ENCODE measurements at places on chromosomes 12 and 14.
A peak's percentile ranks its signal among the peaks of the same experiment; 100 is the strongest.

GRCh38 chr12:53063708-53064612 is 14.1 kb downstream of the TNS2 start:
- DNase-seq = no peak

GRCh38 chr12:43107026-43107775 is 444.8 kb downstream of the ADAMTS20 start:
- no peak for DNase-seq

DNA sequence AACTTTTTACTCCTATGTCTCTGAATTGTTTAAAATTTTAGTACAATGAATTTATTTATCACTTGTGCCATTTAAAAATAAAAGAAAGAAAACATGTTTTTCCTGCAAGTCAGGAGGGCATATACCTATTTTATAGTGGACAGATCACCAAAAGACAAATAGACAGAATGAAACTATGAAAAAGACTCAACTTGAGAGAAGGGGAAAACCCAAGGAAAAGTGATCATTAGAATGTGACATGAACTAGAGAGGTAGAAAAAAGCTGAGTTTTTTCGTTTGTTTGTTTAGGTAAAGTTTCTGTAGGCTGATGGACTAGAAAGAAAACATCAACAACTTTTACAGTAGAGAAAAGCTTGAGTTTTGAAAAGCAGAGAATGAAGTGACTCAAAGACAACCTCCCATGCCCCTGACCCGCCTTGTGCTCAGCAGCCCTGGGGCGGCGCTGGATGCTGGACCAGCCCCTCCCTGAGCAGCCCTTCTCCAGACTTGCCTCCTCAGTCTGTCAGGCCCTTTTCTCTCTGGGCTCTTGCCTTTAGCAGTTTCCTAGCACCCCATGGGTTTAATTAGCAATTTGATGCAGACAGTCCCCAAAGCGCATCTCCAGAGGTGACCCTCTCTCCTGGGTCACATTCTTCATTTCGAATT is 95.1 kb upstream of the ARID2 start:
- no peak for DNase-seq

DNA sequence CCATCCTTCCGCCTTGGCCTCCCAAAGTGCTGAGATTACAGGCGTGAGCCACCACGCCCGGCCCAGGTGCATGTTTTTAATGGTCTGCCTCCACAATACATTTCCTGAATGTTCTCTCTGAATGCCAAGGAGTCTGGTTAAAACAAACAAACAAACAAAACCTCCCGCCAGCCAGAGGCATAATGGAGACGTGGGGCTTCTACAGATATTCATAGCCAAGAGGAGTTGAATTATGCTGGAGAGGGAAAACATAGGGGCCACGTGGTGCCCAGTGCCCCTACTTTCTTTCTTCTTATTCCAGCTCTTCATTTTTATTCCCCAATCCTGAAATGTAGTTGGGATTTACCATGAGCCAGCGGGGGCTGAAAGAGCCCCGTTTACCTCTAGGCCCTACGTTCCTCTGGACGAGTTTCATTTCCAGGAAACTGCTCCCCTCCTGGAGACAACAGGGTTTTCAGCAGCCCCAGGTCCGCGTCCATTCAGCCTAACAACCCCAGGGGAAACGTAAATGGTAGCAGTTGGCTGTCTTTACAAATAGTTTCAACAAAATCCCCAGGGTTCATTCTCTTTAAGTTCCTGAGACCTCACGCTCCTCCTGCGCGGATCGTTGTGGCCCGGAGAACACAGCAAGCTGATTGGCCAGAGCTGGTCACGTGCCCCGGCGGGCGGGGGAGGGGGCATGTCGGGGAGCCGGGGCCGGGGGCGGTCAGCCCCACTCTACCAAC is 108.5 kb upstream of the ESRRB start:
- DNase-seq = no peak

DNA sequence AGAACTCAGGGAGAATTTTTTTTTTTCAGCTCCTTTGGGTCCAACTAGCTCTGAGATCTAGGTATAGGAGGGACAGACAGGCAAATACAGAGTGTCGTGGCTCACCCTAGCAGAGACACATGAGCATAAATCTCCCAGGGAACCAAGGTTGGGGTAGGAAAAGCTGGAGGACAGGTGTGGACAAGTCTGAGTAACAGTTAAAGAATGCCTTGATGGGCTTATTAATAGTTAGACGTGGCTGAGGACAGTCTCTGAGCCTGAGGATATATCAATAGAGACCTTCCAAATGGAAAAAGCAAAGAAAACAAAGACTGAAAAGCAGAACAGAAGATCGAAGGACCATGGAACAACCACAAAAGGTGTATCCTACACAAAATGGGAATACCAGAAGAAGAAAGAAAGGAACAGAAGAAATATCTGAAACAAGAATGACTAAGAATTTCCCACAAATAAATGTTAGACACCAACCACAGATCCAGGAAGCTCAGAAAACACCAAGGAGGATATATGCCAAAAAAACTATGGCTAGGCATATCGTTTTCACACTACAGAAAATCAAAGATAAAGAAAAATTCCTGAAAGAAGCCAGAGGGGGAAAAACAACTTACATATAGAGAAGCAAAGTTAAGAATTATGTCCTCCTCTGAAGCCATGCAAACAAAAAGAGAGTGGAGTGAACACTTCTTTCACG is 80.9 kb downstream of the PTPRB start:
- DNase-seq = no peak

- DNase-seq = no peak
Observed at GRCh38 chr12:94753036-94753679, 102.8 kb upstream of the TMCC3 start.

DNA sequence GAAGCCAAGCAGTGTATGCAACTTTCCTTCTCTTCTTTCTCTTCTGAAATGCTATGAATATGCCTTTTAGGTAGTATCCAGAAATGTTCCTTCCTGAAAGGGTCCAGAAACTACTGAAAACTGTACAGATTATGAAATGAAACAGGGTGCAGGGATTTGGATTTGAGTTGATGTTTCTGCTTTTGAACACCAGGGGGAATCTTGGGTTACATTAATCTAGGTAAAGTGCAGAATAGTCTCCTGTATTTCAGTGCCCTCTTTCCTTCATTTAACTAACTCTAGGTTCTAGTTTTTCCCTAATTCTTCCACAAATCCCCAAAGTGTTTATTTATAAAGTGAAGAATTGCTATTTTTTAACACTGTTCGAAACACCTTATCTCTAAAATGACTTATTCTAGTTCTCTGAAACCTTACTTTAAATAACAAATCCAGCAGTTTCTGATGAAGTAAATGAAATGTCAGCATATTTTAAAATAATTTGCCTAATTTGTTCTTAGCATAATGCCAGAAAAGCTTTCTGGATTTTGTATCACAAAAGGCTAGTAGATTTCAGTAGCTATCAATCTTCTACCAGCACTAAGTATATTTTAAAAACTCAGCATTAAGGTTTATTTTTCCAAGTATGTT is 111.9 kb downstream of the LRRK2 start:
- no peak for DNase-seq

- no peak for DNase-seq
Observed at GRCh38 chr12:124098101-124098757, 125.2 kb downstream of the ZNF664 start.

DNA sequence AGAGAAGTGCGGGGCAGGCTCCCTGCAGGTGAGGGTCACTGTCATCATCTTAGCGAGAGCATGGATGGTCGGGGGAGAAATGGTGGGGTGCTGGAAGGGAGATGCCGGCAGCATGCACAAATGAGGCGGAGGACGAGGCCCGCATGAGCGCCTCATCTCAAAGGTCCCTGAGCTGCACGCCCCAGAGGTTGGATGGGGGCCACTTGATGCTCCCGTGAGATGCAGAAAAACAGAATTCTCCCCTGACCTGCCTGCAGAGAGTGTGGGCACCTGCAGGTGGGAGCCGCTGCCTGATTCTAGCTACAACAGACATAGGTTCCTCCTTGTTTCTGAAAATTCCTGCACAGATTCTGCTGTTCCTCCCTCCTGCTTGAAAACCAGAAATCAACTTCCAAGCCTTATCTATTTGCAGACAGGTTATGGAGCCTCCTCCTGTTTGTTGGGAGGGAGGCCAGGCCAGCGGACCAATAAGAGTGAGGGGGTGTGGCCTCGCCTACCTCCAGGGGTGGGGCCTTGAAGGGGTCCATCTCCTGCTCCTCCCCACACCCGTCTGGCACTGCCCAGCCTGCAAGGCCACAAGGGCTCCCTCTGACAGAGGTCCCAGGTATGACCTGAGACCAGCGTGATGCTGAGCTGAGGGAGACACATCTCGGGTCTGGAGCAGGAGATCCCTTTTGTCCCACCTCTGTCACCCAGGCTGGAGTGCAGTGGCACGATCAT is 67.2 kb downstream of the KDM2B start:
- no peak for DNase-seq

DNA sequence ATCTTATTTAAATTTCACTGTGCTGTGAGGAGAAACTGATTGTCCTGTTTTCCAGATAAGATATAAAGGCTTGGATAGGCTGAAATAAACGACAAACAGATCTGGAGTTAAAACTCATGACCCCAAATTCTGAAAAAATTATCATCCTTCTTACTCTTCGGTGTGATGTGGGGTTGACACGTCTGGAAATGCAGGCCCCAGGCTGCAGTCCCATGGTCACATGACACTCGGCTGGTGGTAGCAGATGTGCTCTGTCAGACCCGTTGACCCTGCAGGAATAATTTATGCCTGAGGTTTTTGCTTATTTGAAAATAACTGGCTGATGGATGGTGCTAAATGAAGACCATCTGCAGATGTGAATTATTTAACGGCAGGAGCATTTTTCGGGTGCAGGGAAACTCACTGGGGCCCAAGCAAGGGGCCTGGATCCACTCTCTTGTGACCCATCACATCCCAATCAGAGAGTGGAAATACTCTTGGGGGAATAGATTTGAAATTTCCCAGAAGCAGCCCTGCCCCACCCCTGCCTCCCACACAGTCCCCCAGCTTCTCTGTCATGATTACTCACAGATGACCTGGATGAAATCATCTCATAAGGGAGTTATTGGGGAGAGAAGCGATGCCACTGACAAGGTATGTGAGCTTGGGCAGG is 47.7 kb upstream of the CMKLR1 start:
- DNase-seq = no peak

DNA sequence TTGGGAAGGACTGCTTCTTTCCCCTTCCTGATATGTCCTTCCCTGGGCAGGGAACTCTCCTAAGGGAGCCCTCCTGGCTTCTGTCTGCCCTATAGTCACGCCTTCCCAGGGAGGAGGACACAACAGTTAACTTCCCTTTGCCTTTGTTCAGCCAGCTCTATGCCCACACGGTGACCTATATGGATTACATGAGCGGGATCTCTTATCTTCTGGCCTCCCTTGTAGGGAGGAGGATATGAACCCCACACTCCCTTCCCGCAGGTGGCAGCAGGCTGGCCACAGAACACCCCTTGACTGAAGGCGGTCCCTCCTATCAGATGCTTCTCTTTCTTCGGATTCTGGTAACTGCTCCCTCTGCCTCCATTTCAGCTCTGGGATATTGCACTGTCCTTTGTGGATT is 135.6 kb upstream of the MAX start:
- no peak for DNase-seq

DNA sequence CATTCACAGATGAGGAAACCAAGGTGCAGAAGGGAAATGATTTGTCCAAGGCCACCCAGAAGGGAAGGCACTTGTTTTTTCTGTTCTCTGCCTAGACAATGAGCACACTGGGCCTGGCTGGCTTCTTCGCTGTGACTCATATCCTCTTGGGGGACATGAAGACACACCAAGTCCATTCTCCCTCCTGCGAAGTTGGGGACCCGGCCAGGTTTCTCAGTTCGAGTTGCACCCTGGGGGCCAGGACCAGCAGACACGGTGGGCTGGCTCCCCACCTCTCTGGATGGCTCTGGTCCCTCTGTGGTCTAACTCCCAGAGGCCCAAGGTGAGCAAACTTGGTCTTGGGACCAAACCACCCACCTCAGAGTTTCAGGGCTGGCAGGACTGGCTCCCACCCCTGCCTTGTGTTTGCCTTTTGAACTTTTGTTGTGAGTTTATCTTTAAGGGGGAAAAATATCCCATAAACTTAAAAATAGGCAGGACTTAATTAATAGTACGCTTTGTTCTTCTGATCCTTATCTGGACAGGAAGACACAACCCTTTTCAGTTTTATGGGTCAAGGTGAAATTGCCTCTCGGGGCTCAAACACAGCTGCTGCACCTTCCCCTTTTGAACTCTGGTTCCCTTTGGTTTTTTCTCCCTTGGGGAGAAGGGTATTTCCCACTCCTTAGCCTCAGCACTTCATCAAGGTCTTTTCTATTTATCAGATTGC is 9.0 kb upstream of the MLEC start:
- DNase-seq = no peak

- no peak for DNase-seq
Observed at GRCh38 chr12:89353188-89353822, 1.0 kb upstream of the DUSP6 start.

DNA sequence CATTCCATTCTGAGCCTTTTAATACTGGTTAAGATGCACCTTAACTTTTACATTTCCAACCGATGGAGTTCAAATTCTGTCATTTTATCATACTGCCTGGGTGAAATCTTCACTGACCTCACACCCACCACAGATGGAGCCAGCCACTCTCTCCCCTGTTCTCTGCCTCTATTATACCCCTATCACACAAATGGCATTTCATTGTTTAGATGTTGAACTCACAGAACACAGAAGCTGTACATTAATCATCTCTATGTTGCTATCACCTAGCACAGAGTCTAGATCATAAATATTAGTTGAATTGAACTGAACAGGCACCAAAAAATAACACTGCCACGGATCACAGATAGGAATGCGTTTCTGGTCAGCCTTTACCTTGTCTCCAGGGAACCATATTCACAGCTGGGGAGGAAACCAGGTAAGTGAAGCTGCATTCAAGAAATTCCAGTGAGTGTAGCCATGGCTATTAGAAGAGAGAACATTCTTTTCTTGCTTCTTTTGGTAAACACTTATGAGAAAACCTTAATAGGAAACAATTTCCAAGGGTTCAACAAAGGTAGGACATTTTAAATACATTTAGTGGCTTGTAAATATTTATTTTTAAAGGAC is 194.9 kb upstream of the RMST start:
- DNase-seq = no peak

DNA sequence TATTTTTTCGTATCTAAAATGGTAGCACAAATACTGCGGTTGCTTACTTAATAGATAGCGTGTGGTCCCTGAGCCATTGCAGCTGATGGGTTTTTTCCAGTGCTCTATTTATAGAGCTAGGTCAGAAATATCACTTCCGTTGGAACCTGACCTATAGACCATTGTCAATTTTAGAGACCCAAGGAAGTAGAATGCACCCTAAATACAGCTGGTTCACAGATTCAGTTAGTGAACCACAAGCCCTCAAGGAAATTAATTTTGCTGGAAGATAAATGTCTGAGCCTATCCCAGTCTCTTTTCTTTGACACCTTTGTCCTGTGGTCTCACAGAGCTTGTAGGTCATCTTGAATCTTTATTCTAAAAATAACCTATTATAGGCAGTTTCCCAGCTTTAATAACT is 391.0 kb downstream of the ZFP36L1 start:
- DNase-seq = no peak

GRCh38 chr12:51424662-51425539 is at the start of gene SLC4A8:
SLC4A8 (plus strand) TSS chr12:51424831; CDS start chr12:51424988, 157 bp downstream.
- DNase-seq = peak; percentile 61

DNA sequence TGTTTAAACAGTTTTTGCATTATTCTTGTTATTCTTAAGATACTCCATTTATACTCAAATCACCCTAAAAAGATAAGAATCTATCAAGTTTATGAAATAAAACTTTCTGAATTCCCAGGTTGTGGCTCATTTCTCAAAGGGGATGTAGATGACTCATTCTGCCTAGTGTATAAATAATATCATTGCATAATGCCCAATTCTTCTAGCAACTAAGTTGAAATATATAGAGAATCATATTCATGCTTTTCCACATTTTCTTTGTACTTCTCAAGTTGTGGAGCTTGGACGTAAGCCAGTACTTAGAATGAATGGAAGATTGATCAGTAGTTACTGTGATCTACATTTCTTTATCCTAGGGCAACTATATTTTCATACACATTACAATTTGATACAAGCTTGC is 201.1 kb downstream of the PPFIA2 start:
- peak; percentile 28 for DNase-seq
